ENCODE measurements at places on chromosomes 1 and 21. TPM values are rescaled to one million over a fixed set of nuclear protein-coding genes. Genes with fewer than 3 reads are reported as not detected.

DNA sequence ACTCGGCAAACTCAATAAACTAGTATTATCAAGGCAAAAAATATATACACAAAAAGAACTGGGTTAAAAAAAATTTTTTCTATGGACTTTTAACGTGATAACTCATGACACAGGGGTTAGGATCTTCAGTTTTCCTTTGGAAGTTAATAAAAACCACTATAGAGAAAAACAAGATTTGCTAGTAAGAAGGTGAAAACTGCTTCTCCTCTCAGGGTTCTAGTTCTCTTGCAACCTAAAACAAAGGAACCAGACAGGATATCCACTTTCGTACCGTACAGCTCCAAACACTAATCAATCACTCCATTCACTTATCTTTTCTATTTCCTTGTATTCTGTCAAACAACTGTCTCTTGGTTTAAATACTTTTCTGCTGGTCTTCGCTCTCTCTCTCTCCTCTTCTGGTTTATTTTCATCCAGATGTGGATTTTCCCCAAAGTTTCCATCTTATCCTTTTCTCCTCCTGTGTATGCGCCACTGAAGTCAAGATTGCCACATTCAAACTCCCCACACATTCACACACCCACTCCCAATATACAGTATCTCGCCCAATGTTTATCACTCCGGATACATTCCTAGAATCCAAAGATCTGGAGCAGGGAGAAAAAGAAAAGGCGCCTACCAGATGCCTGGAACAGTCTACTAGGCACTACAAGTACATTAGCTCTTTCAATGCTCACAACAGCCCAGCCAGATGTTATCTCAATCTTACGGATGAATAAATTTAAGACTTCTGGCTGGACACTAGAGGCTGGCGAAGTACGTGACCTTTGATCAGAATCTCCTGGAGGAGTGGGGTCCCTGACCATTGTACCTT lies 775 bp upstream of the PRPF38B start:
- no peaks in the 10 kb centered on the region for H3K36me3 ChIP-seq
- no peaks in the 10 kb centered on the region for H3K27me3 ChIP-seq
- peak overlapping the region; percentile 93 for H3K27ac ChIP-seq
- H3K4me3 ChIP-seq, result peak overlapping the region; percentile 70
- peaks cover 27% of the 10 kb centered on the region for H3K4me1 ChIP-seq

The FCRL4 gene
- total RNA-seq, result not detected

GRCh38 chr1:44296806-44297205 lies 58.3 kb downstream of the ERI3 start:
- no peaks in the 10 kb centered on the region for H3K27me3 ChIP-seq
- DNase-seq, result no peak
- H3K27ac ChIP-seq, result no peak overlapping the region
- peaks cover 7% of the 10 kb centered on the region for H3K4me1 ChIP-seq
- H3K4me3 ChIP-seq, result no peak overlapping the region

DNA sequence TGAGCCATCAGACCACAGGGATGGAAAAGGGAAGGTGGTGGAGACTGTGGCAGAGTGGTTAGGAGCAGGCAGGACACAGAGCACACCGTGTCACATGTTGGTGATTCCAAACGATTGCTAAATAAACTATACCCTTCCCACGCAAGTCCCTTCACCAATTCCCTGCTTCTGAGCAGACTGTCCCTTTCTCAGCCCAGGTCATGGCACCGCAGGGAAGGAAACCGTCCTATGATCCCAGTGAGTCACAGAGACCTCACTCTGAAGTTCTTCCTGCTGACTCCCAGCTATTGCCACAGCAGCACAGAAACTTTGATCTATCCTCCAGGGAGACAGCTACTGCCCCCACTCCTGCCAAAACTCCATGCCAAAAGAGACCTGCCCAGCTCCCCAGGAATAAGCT lies 19.2 kb downstream of the RIMS3 start:
- H3K27me3 ChIP-seq, result no peaks in the 10 kb centered on the region
- no peak for DNase-seq
- no peaks in the 10 kb centered on the region for H3K36me3 ChIP-seq

- no peak overlapping the region for H3K27ac ChIP-seq
- peaks cover 10% of the 10 kb centered on the region for H3K4me1 ChIP-seq
- peak overlapping the region; percentile 89 for H3K4me3 ChIP-seq
Measured at GRCh38 chr1:28510273-28510969, 4.6 kb downstream of the RCC1 start.

The ANGPTL3 gene
- 1.2 TPM for total RNA-seq

- H3K36me3 ChIP-seq, result no peaks in the 10 kb centered on the region
- DNase-seq, result no peak
- no peak overlapping the region for H3K4me3 ChIP-seq
- H3K4me1 ChIP-seq, result peaks cover 7% of the 10 kb centered on the region
Measured at GRCh38 chr1:156112276-156113137, 2.0 kb upstream of the LMNA start.

DNA sequence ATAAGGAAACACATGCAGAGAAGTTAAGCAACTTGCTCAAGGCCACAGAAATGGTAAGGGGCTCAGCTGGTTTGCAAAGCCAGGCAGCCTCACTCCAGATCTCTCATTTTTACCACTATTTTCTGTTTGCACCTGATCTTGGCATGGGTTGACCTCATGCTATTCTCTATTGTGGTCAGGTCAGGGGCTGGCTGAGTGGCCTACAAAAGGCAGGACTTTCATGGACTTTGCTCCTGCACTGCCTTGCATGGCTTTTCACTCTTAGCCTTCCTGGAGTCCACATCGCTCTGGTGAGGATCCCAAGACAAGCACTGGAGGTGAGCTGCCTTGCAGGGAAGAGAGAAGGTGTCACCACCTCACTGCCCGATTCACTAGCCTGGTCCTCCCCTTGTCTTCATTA lies 56.8 kb upstream of the CSF3R start:
- no peaks in the 10 kb centered on the region for H3K4me1 ChIP-seq
- no peaks in the 10 kb centered on the region for H3K36me3 ChIP-seq
- no peak for DNase-seq
- H3K27me3 ChIP-seq, result no peaks in the 10 kb centered on the region
- no peak overlapping the region for H3K4me3 ChIP-seq

GRCh38 chr1:31750858-31751510 lies 13.2 kb downstream of the ADGRB2 start:
- no peaks in the 10 kb centered on the region for H3K27me3 ChIP-seq
- H3K4me3 ChIP-seq, result no peak overlapping the region
- DNase-seq, result no peak

The GBP4 gene
- total RNA-seq, result 1.3 TPM

- H3K4me1 ChIP-seq, result no peaks in the 10 kb centered on the region
- no peaks in the 10 kb centered on the region for H3K27me3 ChIP-seq
- H3K36me3 ChIP-seq, result no peaks in the 10 kb centered on the region
Measured at GRCh38 chr1:174206148-174206836, 47.0 kb downstream of the RABGAP1L start.

The SMIM11 gene
- 6.5 TPM for total RNA-seq

DNA sequence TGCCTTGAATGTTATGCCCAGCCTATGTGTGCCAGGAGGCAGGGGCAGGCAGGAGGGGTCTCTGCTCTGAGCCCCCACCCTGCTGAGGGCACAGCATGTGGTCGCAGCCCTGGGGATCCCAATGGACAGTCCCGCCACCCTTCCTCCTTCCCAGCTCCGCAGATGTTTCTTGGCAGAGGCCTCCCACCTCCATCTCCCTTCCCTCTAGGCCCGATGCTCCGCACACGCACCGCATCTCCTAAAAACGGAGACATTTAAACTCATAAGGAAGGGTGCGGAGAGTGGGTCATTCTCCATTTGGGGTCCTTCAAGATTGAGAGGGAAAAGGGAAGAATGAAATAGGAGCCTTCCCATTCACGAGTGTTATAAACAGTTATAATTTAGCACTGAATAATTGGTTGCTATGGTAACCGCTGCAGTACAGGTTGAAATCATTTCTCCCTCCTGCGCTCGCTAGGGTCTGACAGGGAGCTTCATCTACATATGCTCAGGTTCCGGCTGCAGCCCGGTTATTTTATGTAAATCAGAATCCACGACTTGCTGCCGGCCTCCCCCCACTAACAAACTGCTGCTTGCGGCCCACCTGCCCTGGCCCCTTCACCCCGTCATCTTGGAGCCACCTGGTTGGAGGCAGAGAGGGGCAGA lies 16.0 kb downstream of the CHD5 start:
- H3K36me3 ChIP-seq, result no peaks in the 10 kb centered on the region
- DNase-seq, result no peak
- no peak overlapping the region for H3K27ac ChIP-seq
- H3K27me3 ChIP-seq, result no peaks in the 10 kb centered on the region
- H3K4me3 ChIP-seq, result no peak overlapping the region
- H3K4me1 ChIP-seq, result no peaks in the 10 kb centered on the region

The LAMB3 gene
- total RNA-seq, result 5.9 TPM

Data from pancreas (tissue), 10 donors.